ENCODE measurements at places on chromosomes 2 and 18.

DNA sequence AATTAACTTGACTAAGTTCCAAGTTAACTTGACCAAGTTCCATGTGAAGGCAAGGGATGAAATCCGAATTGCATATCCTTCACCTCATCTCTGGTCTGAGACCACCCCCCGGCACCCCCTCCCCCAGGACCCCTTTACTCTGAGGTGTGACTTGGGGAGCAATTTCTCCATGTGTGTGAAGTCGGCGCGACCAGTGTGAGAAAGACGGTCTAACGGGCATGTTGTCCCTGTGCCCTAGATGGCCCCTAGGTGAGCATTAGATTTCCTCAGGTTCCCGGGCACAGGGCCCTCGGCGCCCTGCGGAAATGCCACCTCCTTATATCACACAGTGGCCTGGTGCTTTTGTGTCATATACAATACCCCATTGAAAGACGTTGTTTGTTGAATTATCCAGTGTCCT, 137.1 kb downstream of the CTIF start:
- peak; percentile 2 for DNase-seq

DNA sequence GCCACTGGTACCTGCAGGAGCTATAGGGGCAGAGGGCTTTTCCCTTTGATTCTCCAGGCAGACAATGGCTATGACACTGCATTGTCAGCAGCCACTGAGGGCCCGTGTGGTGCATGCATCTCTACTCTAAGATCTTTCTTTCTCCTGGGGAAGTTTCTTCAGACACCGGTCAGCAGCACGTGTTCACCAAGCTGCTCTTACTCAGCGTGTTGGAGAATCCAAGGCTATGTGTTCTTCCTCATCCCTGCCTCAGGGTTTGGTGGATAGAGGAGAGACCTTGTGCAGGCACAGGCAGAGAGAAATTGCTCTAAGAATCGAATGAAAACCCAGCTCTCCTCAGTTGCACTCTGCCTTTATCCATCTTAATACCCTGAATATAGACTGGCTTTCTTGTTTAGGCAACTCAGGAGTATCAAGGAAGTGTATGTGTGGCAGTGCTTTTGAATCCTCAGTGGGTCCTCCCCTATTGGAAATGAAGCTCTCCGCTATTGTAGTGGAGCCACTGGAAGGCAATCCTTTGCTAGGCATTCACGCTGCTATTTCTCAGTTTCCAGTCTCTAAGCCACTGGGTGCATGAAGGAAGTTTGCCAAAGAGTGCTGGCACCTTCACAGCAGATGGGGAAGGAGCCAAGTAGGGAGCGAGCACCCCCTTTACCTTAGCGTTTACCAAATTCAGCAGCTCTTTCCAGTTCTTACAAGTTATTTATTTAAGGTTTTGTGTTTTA, 86.9 kb upstream of the EML6 start:
- no peak for DNase-seq

GRCh38 chr2:65456886-65457285, 24.5 kb upstream of the SPRED2 start:
- no peak for DNase-seq

- DNase-seq, result no peak
Observed at GRCh38 chr18:68418881-68419280, 296.0 kb downstream of the TMX3 start.

GRCh38 chr2:239264492-239264837, 136.4 kb downstream of the HDAC4 start:
- DNase-seq, result no peak

DNA sequence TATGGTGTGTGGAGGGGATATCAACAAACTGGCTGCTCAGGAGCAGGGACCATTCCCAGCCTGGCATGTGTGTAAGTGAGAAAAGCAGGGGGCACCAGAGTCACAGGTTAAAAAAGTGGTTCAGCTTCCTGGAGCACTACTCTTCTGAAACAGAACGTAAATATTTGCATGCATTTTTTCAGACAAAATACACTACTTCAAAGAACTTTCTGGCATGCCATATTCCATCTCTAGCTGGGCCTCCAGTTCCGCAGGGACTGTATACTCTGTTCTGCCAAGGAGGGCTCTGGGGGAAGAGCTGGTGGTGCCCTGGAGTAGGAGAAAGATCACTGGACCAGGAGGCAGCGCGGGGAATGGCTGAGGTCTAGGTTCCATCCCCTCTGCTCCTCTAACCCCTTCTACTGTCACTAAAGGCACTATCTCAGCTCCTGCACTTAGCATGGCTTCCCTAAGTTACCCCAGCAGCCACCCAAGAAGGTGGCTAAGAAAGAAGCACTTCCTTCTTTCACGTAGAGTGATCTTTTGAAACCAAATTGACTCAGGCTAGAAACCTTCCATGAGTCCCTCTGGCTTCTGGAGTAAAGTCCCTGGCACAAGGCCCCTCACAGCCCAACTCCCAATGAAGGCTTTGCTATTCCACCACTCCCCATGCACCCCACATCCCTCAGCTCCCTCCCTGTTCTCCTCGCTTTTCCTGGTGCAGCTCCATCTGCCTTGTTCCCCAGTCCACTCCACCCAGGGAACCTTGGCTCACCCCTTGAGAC, 57.6 kb upstream of the CABLES1 start:
- DNase-seq, result no peak

Measured in dorsolateral prefrontal cortex (tissue), 122 donors.